ENCODE measurements at places on chromosomes 4 and X. TPM values are rescaled to one million over a fixed set of nuclear protein-coding genes. Genes with fewer than 3 reads are reported as not detected.

NPY5R gene
- total RNA-seq, result 0.25 TPM

- no peaks in the 10 kb centered on the region for H3K36me3 ChIP-seq
- DNase-seq, result no peak
- H3K27me3 ChIP-seq, result peaks cover 75% of the 10 kb centered on the region
- no peaks in the 10 kb centered on the region for H3K4me1 ChIP-seq
- H3K4me3 ChIP-seq, result no peak overlapping the region
Measured at GRCh38 chr4:5988086-5988845, 30.0 kb downstream of the C4orf50 start.

SSX4 gene
- not detected for total RNA-seq

VCX3B gene
- total RNA-seq, result not detected

TEC gene
- 1.9 TPM for total RNA-seq

DNA sequence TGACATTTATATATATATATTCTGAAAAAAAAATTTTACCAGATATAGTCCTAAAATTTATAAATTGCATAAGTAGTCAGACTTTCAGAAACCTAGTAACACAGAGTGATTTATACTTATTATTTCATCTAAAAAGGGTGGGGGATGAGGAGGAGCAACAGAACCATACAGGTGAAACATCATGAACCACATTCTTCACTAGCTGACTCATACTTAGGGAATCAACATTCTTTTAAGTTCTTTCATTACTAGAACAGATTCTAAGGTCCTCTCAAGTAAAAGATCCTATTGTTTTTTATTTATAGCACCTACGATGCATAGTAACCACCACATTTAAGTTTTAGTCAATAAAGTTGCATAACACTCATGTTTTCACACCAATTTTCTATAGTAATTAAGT, 166.1 kb downstream of the LRBA start:
- peaks cover 54% of the 10 kb centered on the region for H3K36me3 ChIP-seq
- no peak overlapping the region for H3K4me3 ChIP-seq
- H3K27me3 ChIP-seq, result no peaks in the 10 kb centered on the region
- H3K4me1 ChIP-seq, result no peaks in the 10 kb centered on the region
- no peak overlapping the region for H3K27ac ChIP-seq

DNA sequence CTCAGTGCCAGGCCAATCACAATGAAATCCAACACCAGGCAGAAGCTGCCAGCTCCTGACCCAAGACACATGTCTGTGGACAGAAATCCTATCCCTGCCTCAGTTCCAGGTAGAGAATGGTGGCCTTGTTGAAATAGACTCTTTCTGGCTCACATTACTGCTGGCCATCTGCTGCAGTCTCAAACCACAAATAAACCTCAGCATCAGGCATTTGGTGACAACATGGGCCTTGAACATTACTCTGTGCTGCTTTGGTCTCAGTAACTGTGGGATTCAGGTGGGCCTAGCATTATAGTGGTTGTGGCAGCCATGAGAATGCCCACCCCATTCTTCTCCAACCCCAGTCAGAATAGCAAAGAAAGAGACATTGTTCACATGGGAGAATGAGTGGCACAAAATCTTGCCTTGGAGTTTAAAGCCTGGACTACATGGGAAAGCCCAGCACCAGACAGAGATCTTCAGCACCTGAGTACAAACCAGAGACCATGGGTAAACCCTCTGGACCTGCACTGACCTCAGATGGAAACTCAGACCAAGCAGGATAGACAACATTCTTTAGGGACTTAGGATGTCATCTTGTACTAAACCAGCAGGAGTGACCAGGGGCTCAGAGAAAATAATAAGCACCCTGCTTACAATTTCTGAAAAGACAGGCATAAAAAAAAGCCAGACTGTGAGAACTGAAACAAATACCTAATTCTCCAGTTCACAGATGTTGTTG, 50.4 kb upstream of the TRAM1L1 start:
- H3K4me1 ChIP-seq, result no peaks in the 10 kb centered on the region
- no peak for DNase-seq
- no peak overlapping the region for H3K4me3 ChIP-seq
- H3K27ac ChIP-seq, result no peak overlapping the region
- H3K36me3 ChIP-seq, result no peaks in the 10 kb centered on the region

GRCh38 chr4:170425521-170426143, 335.9 kb upstream of the AADAT start:
- no peak overlapping the region for H3K4me3 ChIP-seq
- H3K36me3 ChIP-seq, result no peaks in the 10 kb centered on the region
- no peak for DNase-seq
- H3K27ac ChIP-seq, result no peak overlapping the region
- H3K4me1 ChIP-seq, result no peaks in the 10 kb centered on the region

ALB gene
- not detected for total RNA-seq

All from left ventricle myocardium inferior (tissue), 1 donor.